ENCODE measurements at places on chromosomes 1 and 21.

DNA sequence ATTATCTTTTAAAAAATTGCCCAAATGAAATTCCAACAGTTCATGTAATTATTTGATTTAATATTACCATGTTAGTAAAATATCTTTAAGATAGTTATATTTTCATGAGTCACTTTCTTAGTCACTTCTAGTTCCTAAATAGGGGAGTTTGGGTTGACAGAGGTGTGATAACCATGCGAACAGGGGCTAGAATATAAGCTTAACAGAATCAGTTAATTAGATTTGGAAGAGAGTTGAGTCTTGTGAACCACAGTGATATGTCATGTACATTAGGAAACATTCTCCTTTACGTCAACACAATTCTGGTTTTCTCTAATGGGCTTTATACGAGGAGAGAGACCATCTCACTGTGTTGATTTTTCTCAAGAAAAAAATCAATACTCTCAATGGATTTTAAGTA is 64.8 kb upstream of the ZNF281 start:
- DNase-seq = no peak

DNA sequence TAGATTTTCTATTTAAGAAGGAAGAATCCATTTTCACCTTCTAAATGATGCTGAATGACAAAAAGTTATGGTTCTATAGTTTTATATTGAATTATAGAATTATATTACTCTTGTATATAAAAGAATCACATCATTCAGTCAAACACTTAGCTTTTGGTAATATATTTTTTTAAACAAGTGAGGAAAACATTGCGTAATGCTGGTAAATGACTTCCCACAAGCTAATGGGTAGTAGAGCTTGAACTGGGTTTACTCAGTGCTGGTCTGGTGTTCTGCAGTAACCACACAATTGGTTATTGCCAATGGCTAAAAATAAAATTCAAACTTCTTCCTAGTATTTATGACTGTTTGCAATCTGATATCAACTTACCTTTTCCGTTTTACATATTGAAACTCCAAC is 10.6 kb upstream of the GIPC2 start:
- no peak for DNase-seq

DNA sequence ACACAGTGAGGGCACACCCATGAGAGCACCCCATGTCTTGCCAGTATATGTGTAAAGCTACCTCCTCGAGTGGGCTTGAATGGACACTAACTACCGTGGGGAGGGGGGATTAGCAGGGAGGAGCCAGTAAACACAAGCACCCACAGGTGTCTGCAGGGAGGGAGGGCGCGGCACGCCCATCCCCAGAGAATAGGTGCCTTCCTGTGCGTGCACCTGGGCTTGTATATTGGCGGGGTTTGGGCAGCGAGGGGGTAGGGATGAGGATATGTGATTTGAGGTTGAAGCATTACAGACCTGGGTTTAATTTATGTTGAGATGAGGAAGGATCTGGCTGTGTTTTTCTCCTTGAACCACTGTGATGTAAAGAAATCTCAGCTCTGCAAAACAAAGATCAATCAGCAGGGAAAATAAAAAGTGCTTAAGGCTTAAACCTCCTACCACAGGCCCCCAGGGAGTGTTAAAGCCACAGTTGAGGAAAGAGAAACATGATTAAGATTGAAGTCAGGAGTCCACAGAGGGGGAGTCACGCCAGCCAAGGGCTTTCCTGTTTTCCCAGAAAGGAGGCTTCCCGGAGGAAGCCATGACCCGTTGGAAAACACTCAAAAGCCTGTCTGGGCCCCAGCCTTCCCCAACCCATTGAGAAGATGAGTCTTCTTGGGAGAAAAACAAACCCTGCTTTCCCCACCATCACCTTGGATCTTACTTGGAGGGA is 80.0 kb downstream of the CAMK2N1 start:
- no peak for DNase-seq

DNA sequence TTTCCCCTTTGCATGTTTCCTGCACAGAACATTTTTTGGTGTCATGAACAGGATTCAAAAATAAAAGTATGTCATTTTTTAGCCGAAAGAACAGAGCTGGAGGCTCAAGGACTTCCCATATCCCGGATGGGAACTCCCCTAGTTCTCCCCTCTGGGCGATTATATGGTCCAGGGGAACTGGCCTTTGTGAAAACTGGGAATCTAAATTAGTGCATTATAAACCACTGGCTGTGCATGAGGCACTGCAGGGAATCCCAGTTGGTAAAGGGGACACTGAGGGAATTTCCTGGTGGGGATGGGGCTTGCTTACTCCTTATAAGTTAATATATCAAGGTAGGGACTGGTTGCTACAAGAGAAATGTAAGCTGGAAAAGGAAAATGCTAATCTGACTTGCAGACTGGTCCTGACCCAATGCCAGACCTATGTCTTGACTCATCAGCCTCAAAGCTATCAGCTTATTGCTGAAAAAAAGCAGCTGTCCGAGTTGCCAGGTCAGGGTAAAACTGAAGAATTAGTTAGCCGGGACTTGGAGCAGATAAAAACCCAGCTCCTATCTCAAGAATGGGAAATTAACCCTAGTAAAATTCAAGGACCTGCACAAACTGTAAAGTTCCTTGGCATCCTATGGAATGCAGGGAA is 122.6 kb downstream of the FCRL5 start:
- DNase-seq = no peak

DNA sequence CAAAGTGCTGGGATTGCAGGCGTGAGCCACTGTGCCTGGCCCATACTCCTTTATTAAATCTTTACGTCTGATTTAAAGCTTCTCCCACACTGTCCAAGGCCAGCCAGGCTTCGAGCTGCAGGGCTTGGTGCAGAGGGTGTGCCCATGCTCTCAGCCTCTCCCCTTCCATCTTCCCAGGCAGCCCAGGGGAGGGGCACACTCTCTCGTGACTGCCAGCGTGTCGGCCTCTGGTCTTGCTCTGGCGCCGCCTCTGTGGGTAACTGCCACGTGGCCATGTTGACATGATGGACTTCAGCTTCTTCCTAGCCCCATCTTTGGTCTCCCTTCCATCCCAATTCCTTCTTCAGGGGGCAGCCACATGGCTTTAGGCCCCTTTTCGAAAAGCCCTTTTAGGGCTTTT is 4.7 kb downstream of the GPR137B start:
- DNase-seq = no peak

GRCh38 chr1:70397013-70397412 is 14.1 kb upstream of the CTH start:
- no peak for DNase-seq

DNA sequence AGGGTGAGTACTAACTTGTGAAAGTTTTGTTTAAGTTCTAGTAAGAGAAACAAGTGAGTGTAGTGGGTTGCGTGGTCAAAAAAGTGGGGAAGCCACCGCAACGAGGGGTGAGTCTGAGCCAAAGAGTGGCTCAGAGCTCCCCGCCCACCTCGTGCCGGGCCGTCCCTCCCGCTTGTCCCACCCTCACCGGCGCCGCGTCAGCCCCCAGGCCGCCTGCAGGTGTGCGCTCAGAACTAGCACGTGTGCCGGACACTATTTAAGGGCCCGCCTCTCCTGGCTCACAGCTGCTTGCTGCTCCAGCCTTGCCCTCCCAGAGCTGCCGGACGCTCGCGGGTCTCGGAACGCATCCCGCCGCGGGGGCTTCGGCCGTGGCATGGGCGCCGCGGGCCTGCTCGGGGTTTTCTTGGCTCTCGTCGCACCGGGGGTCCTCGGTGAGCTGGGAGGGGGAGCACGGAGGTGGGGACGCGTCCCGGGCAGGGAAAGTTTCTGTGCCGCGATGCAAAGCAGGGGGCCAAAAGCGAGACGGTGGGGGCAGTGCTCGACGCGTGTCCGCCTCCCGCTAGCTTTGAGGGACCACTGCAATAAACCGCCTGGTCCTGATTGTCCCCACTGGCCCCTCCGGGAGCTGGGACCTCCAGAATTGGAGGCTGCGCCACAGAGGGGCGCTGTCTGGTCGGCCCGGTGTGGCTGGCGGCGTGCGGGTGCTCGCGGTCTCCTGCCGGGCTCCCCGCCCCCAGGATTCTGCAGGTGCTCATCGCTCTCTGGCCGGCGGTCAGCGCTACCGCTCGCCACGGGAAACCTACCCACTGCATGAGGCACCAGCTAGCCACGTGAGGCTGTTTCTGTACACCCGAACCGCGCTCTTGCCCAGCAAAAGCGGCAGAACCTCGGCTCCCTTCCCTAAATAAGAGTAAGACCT is at the start of gene CR2:
Gene CR2, plus strand, starts transcription at position 283 of the 919 bp plus-strand sequence. Its CDS starts 91 bp downstream, at position 374.
- peak; percentile 26 for DNase-seq

GRCh38 chr1:43238991-43239469 is 30.8 kb upstream of the TMEM125 start:
- no peak for DNase-seq

- DNase-seq = no peak
Observed at GRCh38 chr1:82538876-82539275, 738.1 kb downstream of the ADGRL2 start.

DNA sequence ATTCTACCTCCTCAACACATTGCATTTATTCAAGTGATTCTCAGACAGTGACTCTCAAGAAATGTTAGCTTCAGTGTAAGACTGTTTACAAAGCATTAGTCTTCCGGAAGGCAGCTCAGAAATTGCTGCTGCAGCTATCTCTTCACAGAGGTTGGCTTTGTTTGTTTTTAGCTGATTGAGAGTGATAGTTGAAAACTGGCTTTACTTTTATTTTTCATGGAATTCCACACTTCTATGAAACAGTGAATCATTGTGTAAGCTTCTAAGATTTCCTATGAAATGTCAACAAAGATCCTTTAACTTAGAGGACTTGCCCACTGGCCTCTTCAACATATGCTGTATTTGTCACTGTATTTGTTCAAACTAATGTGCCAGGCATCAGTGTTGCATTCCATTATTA is 121.3 kb downstream of the TNNI3K start:
- no peak for DNase-seq

GRCh38 chr1:18881642-18882431 is 20.5 kb downstream of the ALDH4A1 start:
- no peak for DNase-seq

DNA sequence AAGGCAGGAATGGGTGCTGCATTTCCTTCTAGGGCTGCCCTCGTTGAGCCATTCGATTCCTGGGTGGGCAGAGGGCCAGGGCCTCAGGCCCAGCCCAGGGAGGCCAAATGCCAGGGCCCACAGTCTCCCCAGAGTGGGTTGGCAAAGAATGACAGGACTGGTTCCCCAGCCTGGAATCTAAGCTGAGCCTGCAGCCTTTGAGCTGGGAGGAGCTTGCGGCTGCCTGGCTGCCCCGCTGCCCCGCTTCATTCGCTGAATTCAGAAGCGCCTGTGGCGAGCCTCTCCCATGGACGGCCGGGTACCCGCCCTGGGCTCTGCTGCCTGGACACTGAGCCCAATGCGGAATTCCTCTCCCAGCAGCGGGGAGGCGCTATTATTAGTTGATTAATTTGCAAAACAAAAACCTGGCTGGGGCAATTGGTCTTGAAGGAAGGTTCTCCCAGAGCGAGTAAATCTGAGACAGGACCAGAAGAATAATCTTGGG is 32.3 kb upstream of the TARDBP start:
- no peak for DNase-seq

GRCh38 chr1:22896184-22896583 is 76.5 kb downstream of the LACTBL1 start:
- no peak for DNase-seq

- no peak for DNase-seq
Observed at GRCh38 chr1:244413736-244414135, 38.0 kb downstream of the ADSS2 start.

DNA sequence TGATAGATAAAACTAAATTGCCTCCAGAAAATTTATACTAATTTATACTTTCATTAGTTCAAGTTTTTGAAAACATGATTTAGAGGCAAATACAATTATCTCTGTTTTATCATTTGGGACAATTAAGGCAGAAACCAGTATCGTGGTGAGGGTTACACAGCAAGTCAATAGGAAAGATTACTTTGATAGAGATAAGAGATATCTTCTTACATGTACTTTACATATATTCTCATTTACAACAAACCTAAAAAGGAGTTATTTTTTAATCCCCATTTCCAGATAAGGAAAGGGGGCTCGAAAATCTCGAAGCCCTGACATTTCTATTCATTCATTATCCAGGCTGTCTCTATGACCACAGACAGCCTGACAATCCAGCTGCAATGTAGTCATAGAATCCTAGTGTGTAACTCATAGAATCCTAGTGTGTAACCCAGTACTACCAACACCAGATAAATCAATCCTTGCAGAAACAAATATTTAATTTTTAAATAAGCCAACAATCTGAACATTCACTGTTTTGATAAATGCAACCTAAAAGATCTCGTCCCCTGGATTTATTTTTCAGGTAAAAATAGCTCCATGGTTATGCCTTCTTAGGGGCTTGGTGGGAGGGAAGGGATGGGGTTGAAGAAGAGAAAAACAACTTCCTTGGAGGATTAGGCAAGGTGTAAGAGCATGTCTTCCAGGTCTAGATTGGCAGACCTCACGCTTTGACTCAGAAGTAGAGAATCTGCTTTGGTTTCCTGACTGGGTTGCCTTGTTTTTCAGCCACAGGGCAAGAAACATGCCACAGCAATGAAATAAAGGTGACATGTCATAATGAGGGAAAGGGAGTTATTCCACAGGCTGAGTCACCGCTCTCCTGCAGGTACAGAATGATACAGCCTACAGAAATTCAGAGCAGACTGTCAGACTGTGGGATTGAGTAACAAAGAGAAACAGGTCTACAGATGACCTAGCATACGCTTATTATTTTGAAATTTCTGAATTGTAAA is 45.6 kb downstream of the IRF2BP2 start:
- DNase-seq = no peak

GRCh38 chr1:182627622-182628021 is 23.4 kb upstream of the RGS16 start:
- DNase-seq = no peak

- no peak for DNase-seq
Observed at GRCh38 chr1:96488777-96489176, 232.8 kb upstream of the PTBP2 start.

- DNase-seq = no peak
Observed at GRCh38 chr1:7135493-7135892, 350.2 kb downstream of the CAMTA1 start.

GRCh38 chr21:31042080-31042464 is 3.8 kb upstream of the KRTAP19-8 start:
- no peak for DNase-seq

GRCh38 chr1:208081972-208082371 is 162.2 kb downstream of the PLXNA2 start:
- DNase-seq = no peak

DNA sequence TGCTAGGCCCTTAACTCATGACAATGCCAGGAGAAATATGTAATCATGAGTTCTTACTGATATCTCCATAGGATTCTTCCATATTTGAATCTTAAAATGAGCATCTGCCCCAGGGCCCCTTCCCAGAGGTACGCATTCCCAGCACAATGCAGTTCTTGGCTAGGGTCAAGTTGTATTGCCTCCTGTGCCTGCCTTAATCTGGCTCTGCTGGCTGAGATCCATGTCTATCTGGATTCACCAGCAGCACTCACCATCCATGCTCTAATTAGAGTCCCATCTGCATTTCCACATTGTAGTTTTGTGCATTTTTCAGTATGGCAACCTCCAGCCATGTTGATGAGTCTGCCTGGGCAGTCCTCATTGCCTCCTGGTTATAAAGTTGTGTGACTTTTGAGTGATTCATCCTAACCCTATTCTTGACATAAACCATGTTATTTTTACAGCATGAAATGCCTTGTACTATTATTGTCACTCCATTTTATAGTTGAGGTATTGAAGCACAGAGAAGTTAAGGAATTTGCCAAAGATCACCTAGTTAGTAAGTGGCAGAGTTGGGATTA is 55.9 kb downstream of the CAMSAP2 start:
- DNase-seq = no peak
